ENCODE measurements at places on chromosomes 5 and 9. TPM values are rescaled to one million over a fixed set of nuclear protein-coding genes. Genes with fewer than 3 reads are reported as not detected.

DNA sequence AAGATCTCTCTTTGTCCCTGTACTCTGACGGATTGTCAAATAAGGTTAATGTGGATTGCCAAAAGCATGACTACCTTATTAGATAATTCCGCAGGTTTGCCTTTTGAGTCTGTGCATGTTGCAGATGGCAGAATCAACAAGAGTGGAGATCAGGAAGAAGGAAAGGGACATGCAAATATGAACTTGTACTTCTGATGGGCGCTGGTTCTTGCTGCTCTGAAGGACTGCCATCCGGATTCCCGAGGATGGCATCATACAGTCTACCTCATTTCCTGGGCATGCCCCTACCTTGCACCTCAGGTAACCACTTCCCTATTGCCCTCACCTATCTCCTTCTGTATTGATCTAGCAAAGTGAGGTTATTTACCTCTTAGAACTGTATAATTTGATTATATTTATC is 504.2 kb downstream of the ACTL7B start:
- DNase-seq: no peak

DNA sequence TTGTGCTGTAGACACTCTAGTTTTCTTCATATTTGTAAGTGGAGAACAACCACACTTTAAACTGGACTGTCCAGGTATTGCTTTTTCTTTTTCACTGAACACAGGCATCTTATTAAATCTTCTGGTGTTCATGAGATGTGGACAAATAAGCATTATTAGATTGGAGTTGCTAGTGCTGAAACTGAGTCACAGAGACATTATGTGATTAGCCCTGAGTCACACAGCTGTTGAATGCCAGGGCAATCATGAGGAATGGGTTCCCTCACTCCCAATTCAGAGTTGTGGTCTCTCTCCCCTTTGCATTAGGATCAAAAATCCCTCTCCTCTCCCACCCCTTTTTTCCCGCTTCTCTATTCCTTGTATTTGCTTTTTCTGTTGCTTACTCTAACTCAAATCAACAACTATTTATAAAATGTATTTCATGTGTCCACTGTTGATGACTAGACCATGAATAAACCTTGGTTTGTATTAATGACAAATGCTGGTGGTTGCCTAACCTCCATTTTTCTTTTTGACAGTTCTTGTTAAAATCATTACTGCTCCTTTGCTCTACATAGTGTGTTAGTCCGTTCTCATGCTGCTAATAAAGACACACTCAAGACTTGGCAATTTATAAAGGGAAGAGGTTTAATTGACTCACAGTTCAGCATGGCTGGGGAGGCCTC is 738.2 kb downstream of the BRINP1 start:
- DNase-seq: no peak

DNA sequence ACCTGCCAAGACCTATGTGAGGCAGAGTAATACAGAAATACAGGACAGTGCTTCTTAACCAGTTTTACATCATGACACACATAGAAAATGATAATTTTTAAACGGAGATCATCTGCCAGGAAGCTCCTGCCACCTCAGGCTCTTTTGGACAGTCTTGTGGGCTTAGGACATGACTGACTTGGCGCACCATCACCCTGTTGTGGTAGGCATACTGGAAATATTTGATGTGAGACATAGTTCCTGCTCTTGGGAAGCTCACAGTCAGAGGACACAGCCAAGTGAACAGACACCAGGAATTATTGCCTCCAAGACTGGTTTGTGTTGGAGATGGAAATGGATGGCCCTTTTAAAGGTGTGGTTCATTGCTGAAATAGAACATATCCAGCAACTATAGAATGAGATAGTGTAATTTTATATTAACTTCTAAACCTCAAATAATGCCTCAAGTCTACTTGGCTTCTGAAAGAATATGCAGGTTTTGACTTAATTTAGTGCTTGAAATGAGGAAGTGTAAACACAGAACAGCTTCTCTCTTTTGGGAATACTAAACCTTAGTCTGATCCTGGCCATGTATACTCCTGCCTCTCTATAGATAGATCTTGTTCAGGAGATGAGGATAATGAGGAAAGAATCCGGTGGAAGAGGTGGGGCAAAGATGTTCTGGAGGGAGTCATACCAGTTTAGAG is 19.7 kb downstream of the CPEB4 start:
- DNase-seq: no peak

- DNase-seq: no peak
Measured at GRCh38 chr9:128701227-128701854, 962 bp upstream of the PKN3 start.

CCDC69 gene
- total RNA-seq: 29.2 TPM

DNA sequence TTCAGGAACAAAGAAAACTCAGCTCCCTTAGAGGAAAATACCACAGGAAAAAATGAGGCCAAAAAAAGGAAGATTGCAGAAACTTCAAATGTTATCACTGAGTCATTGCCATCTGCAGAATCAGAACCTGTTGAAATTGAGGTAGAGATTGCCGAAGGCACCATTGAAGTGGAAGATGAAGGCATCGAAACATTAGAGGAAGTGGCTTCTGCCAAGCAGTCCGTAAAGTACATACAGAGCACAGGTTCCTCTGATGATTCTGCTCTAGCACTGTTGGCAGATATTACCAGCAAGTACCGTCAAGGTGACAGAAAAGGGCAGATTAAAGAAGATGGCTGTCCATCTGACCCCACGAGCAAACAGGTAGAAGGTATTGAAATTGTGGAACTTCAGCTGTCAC is 30.8 kb upstream of the NIM1K start:
- no peak for DNase-seq

- no peak for DNase-seq
Measured at GRCh38 chr5:160979385-160979784, 127.4 kb upstream of the ATP10B start.

DNA sequence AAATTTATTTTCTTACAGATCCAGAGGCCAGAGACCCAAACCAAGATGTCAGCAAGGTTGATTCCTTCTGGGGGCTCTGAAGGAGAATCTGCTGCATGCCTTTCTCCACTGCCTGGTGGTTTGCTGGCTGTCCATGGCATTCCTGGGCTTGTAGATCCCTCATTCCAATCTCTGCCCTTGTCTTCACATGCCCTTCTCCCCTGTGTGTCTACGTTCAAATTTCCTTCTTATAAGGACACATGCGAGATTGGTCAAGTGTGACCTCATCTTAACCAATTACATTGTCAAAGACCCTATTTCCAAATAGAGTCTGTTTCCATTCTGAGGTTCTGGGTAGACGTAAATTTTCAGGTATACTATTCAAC is 84.5 kb upstream of the RAI14 start:
- no peak for DNase-seq

GPR151 gene
- total RNA-seq: not detected

FOXD4L3 gene
- not detected for total RNA-seq

Data from left lobe of liver (tissue), 2 donors.